ENCODE measurements at places on chromosomes 1 and 21.

GRCh38 chr21:42122808-42123207 is 51.7 kb downstream of the UMODL1 start:
- no peak for DNase-seq

DNA sequence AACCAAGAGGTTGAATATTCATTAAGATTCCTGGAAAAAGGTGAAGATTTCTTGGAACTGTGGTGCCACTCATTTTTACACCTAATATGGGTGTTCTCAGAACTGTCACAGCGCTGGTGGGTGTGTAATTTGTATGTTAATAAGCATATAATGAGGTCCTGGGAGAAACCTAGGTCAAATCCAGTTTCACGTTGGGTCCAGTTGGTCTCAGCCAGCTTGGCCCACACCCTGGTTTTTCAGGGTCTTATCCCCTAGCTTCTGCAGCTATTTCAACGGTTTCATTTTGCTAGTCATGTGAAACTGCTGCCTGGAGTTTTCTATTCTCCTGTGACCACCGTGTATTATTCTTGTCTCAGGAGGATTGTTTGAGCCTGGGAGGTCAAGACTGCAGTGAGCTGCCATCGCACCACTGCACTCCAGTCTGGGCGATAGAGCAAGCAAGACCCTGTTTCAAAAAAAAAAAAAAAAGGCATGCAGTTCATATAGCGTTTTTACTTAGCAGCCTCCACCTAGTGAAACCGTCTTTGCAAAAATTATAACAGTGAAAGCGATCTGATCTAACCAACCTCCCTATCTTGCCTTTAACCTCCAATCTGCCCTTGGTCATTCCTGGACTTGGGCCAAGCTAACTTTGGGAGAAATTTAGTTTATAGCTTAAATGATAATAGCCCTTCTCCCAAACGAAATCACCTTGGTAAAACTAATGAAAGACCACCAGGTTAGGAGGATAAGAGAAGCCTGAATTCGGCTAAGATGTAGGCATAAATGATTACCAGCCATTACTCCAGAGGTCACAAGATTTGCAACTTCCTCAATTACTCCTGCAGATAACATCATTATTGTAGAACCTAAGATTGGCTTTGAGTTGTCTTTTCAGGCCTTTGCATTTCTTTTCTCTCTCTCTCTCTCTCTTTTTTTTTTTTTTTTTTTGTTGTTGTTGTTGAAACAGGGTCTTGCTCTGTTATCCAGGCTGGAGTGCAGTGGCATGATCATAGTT is 44.0 kb downstream of the PTAFR start:
- no peak for DNase-seq

DNA sequence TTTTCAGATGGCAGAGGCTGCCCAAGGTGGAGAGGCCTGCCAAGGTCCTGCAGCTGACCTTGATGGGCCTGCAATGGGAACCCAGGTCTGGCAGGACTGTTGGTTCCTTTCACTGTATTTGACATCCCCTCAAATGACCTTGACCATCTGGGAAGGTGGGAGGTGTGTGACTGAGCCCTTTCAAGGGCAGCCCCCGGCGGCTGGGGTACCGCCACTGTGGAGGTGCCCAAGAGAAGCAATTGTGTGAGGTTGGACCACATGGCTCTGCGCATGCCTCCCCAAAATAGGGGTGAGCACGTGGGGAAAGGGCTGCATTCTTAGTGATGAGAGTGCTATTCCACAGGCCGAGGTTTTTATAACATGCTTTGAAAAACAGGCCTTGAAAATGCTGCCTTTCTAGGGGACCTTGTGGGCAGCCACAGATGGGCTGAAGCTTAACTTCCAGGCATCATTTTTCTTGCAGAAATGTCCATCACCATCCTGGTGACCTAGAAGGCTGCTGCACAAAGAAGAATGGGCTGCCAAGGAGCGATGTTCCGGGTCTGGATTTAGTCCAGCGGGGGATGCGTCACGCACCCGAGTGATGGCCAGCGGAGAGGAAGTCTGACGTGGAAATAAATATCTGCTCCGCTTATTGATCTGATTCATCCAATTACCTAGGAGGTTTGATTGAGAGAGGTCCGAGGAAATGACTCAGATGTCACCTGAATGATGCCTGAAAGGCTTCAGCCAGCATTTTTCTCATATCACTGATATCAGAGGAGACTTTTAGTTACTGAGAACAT is 16.5 kb upstream of the UTS2 start:
- DNase-seq, result no peak

- no peak for DNase-seq
Measured at GRCh38 chr1:107496002-107496401, 355.2 kb downstream of the NTNG1 start.

DNA sequence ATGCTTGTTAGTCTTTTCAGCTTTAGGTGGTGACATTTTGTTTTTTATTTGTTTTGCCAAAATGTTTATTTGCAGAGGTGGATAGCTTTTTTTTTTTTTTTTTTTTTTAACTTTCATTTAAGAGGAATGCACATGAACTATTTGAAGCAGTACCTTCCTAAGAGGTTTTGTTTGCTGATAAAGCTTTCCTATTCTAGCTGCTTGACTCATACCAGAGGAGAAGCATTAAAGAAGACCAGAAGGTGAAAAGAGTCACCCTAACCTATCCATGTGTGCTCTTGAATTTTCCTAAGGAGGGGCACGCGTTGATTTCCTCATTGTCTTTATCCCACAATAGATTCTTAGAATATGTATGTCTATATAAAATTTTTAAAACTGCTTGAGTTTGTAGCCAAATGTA is 57.7 kb downstream of the PRDM2 start:
- no peak for DNase-seq
